Fibroblast of skin of right biceps (primary cell): ENCODE measurements at places on chromosomes 11 and 22.

- no peak for DNase-seq
Observed at GRCh38 chr11:61962213-61963015, 5.0 kb downstream of the FTH1 start.

- DNase-seq: no peak
Observed at GRCh38 chr11:114244726-114245394, 51.3 kb upstream of the NNMT start.

DNA sequence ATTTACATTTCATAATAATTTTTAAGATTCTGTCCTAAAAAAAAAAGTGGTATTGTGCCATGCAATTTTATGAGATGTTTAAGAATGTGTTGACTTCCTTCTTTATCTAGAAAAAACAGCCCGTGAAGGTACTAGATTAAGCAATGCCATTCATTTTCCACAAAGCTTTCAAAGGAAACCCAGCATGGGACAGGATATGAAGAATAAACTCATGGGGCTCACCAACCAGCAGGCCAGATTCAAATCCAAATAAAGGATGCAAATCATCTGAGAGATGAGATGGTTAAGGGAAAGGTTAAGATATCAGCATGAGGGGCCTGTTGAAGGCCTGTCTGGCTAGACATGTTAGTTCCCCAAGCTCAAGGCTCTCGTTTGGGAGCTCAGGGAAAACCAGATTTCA lies 199.1 kb downstream of the SWAP70 start:
- no peak for DNase-seq

GRCh38 chr11:64040684-64041322 lies 5.1 kb downstream of the FLRT1 start:
- DNase-seq: no peak

GRCh38 chr11:130151196-130151595 lies 8.4 kb upstream of the ST14 start:
- no peak for DNase-seq

DNA sequence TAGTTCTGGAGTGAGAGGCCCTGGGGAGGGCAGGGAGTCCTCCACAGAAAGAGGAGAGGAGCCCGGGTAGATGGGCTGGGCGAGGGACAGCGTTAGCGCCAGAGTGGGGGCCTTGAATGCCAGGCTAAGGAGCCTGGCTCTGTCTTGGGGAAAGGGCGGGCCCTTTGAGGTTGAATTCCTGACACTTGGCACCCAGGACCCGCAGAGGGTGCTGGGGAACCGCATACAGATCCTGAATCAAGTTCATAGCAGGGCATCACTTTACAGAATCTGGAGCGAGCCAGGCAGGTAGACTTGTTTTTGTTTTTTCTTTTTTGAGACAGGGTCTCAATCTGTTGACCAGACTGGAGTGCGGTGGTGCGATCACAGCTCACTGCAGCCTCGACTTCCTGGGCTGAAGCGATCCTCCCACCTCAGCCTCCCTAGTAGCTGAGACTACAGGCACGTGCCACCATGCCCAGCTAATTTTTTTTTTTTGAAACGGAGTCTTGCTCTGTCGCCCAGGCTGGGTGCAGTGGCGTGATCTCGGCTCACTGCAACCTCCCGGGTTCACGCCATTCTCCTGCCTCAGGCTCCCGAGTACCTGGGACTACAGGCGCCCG lies 6.1 kb downstream of the CARNS1 start:
- no peak for DNase-seq

GRCh38 chr22:50708474-50708873 lies 29.5 kb upstream of the ACR start:
- no peak for DNase-seq

GRCh38 chr22:30538280-30538679 lies 8.3 kb downstream of the SEC14L6 start:
- peak; percentile 47 for DNase-seq

GRCh38 chr22:32800994-32801536 lies 440 bp upstream of the TIMP3 start:
- peak; percentile 9 for DNase-seq

DNA sequence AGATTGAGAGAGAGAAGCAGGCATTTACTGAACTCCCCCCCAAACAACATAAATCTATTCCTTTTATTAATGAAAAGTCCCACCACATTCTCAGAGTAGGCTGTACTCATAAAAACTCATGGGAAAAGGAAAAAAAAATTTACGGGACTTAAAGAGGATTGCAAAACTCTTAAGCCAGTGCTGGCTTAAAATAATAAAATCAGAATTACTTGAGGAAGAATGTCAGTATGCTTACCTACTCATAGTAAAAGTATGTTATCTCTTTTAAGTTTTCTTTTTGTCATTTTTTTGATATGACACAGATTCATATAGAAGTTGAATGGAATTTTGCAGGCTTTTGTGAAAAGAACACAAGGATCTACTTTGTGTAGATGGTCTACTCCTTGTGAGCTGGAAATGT lies 126.3 kb downstream of the LUZP2 start:
- peak; percentile 63 for DNase-seq

DNA sequence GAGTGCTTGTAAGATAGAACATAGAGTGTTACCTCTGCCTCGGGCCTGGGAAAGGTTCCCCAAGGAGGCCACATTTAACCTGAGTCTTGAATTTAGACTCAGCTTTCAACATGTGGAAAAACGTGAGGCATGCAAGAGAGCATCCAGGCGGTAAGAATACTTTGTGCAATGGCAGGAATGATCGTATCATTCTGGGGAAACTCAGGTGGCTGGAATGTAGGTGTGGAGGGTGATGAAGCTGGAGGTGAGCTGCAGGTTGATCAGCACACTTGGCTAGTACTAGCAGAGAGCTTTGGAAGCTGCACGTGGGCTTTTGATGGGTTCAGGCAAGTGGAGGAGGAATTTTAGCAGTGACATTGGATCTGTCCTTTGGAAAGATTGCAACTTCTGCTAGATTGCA lies 270.3 kb upstream of the RAG2 start:
- DNase-seq: no peak

- peak; percentile 3 for DNase-seq
Observed at GRCh38 chr11:91513734-91514133, 710.9 kb upstream of the FAT3 start.

DNA sequence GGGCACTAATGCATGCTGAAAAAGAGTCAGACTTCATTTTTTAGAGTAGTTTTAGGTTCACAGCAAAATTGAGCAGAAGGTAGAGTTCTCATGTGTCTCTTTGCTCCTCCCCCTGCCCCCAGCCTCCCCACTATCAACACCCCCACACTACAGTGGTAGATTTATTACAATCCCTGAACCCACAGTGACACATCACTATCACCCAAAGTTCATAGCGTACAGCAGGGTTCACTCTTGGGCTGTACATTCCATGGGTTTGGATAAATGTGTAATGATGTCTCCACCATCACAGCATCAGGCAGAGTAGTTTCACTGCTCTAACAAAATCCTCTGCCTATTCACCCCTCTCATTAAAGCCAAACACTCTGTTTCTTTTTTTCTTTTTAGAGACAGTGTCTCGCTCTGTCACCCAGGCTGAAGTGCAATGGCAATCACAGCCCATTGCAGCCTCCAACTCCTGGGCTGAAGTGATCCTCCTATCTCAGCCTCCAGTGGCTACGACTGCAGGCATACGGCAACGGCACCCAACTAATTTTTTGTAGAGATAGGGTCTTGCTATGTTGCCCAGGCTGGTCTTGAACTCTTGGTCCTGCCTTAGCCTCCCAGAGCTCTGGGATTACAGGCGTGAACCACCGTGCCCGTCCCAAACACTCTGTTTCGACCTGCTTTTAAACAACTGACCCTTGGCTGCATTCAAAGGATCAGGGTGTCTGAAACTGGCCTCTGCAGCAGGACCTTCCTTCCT lies 4.1 kb downstream of the BEST1 start:
- DNase-seq: peak; percentile 84

DNA sequence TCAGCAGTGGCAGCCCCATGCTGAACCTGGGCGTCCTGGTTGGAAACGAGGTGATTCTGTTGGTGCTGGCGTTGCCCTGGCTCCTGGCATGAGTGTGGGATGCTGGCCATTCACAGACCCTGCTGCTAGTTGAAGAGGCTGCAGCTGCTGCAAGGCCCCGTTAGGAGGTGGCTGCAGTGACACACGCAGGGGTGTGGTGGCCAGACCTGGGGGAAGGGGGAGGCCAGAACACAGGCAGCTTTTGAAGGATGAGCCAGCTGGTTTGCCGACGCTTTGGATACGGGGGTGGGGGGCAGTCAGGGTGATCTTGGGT lies 77.2 kb downstream of the MORC2 start:
- DNase-seq: no peak

DNA sequence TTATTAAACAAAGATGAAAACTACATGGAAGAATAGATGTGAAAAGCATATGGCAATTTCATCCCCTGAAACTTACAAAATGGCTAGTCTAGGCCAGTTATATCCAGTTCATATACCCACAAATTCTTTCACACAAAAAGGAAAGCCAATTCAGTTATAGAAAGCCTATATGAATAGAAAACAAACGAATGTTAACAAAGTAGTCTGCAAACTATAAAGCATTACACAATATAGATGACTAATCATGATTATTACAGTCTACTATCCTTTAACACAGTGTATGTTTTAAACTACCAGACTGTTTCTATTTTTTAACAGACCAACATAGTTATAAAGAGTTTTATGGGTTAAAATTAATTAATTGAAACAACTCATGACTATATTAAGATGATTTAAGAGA lies 12.1 kb downstream of the DCUN1D5 start:
- peak; percentile 40 for DNase-seq

DNA sequence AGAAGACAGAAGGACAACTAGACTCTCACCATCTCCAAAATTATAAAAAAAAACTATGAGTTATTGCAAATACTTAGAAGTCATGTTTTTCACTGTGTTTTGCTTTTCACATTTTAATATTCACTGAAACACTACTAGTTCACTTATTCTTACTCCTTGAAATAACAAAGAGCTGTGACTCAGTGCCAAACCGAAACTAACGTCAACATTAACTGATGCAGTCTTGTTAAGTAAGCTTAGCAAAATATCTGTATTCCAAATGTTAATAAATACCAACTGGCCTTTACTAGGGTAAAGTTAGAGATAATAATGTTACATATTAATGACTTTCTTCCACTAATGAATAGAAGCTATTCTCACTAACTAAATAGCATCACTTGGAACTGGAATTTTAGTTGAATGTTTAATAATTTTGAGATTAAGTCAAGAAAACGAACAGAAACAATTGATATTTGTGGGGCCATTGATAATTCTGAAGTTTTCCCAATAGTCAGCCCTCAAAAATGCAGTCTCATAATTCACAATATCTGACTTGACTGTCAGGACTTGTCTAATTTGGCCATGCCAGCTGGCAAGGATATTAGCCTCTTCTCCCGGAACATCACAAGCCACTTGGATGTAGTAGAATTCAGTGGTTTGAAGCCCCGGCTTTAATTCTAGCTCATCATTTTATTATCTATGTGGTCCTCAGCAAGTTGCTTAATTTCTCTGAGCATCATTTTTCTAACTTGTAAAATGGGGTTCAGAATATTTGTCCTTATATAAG lies 230.1 kb upstream of the DDI1 start:
- peak; percentile 83 for DNase-seq

DNA sequence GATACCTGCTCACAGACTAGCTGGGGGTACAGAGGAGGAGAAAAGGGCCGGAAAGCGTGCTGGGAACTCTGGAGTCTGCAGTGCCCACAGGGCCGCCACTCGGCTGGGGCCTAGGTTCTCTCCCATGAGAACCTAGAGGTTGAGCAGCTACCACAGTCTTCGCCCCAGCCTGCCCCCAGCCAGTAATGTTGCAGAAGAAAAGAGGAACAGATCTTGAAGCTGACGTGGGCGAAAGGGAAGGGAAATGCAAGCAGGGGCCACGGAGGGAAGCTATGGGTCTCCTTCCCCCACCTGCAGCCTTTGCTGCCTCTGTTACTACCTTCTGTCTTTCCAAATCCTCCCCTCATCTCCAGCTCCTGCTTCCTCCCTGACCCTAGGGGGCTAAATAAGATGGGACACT lies 28.8 kb upstream of the P2RY2 start:
- DNase-seq: no peak

GRCh38 chr11:20102397-20102796 lies 57.9 kb downstream of the DBX1 start:
- no peak for DNase-seq

GRCh38 chr11:89346601-89347000 lies 144.6 kb downstream of the NOX4 start:
- no peak for DNase-seq

GRCh38 chr11:2132874-2133240 lies 6.3 kb downstream of the IGF2 start:
- no peak for DNase-seq

DNA sequence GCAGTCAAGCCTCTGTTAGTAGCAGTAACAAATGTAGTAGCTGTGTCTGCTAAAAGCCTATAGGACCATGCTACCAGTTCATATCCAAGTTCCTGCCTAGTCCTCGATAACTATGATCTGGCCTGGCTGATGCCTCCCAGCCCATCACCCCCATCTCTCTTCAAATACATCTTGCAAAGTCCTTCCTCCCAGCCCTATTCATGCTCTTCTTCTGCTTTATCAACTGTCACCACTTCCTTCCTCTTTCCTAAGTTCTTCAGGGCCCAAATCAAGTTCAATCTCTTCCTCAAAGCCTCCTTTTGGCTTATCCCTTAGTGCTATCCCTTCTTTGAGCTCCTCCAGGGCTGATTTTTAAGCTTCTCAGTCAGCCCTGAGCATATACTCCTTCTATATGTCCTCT lies 150.9 kb upstream of the THY1 start:
- no peak for DNase-seq

- DNase-seq: peak; percentile 71
Observed at GRCh38 chr11:28963187-28963586, 855.0 kb downstream of the METTL15 start.

GRCh38 chr11:116853461-116854073 lies 16.1 kb upstream of the APOA1 start:
- peak; percentile 94 for DNase-seq

DNA sequence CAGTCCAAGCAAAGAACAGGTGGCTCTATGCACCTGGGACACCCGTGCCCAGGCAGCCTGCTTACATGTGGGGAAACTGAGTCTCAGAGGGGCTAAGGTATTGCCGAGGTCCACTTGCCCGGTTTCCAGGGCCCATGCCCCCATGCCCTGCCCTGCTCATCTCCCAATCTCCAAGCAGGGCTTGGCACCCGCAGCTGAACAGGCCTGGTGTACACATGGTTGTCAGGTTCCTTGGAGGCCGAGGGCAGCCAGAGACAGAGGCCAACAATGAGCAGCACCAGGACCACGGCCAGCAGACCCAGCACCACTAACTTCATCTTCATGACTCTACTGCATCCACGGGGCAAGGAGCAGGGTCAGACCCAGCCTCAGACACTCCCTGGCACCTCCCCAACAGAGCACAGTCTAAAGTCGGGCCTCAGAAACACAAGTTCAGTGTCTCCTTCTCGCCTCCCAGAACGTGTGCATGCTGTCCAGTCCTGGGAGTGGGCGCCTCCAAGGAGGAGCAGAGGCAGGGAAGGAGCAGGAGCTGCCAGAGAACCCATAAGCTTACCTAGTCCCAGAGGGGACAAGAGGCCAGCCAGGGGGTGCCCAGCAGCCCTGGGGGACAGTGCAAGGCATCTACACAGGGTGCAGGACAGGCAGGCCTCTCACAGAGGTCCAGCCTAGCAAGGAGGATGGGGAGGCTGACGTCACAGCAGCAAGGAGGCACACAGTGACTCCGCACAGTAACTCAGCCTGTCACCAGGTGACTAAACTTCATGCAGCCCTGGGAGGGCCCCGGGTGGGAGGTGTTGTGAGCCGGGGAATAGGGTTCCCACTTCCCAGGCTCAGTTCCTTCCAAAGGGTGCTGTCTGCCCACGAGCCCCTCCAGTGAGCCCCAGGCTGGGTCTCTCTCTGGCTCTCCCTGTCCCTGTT lies 20.2 kb upstream of the RGL4 start:
- no peak for DNase-seq

GRCh38 chr11:118522571-118523072 lies 4.7 kb upstream of the TTC36 start:
- peak; percentile 25 for DNase-seq
